ENCODE measurements at places on chromosomes 11 and 22.

DNA sequence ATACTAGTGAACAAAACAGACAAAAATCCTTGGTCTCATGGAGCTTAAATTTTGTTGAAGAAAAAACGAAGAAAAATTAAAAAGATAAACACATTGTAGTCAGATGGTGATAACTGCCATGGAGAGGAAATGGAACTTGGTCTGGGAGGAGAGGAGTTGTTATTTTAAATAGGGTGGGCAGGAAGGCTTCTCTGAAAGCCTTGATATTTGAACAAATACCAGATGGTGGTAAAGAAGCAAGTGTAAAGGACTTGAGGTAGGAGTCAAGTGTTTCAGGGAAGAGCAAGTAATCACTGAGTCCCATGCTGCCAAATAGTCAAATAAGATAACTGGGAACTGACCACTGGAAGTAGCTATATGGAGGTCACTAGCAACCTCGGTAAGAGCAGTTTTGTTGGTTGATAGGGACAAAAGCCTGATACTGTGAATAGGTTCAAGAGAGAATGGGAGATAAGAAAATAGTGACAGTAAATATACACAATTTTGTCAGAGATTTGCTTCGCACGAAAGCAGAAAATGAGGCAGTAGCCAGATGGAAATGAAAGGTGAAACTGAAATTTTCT is 55.1 kb downstream of the SESN3 start:
- DNase-seq: no peak

- no peak for DNase-seq
Observed at GRCh38 chr11:125871391-125872137, 15.9 kb upstream of the HYLS1 start.

- DNase-seq: no peak
Observed at GRCh38 chr22:26436903-26437515, 7.9 kb downstream of the ASPHD2 start.

DNA sequence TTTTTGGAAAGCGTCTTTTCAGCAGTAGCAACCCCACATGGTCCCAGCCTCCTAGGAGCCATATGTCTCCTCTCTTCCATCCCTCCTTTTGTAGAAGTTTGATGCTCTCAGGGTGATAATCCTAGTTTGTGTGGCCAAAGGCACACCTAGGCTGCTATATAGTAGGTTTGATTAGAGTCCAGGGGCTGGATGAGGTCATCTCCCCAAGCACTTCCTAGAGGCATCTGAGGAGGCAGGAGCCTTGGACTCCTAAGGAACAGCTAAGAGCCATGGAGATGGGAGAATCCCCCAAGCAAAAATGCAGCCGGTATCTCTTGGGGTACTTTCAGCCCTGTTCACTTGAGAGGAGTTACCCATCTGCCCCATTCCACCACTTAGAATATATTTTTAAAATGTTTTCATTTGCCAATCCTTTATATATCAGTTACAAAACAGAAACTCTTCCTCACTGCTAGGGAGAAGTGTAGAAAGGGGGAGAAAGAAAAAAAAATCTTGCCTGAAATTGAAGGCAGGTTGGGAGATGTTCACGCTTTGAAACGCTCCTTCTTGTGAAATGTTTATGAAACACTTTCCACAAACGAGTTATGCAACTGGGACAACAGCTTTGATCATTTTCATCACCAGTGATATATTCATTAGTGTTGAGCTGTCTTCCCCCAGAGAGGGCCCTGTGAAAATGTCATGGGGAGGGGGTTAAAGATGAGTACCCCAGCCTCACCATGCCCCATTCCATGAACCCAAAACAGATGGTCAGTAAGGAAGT is 31.9 kb upstream of the TLCD5 start:
- DNase-seq: no peak

GRCh38 chr22:47918276-47918921 is 1155.9 kb downstream of the TBC1D22A start:
- peak; percentile 19 for DNase-seq

DNA sequence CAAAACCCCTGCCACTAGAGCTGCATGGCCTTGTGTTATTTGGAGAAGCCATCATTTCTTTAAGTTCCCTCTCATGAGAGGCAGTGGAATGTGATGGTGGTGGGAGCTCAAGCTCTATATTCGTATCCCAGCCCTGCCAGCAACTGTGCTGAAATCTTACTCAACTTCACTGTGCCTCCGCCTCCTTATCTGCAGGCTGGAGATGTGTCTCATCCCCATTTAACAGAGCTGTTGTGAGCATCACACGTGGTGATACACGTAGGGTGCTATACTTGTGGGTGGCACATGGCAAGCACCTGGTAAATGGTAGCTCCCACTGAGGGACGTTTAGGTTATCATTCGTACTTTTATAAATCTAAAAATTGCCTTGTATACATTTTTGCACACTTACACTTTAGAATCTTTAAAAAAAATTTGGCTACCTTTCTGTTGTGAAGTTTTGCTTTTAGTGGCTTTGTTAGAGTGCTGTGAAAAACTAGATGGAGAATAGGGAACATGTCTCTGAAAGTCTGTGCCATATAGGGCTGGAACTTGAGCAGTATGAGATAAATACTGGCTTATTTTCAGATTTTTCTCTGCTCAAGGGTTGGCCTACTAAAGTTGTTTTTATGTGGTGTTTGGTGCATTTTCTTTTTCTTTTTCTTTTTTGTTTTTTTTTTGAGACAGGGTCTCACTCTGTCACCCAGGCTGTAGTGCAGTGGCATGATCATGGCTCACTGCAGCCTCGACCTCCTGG is 23.2 kb downstream of the TNRC6B start:
- DNase-seq: no peak

- no peak for DNase-seq
Observed at GRCh38 chr11:117300773-117301172, 9.6 kb downstream of the BACE1-AS start.

- DNase-seq: no peak
Observed at GRCh38 chr11:13003736-13004493, 5.2 kb upstream of the RASSF10 start.

- DNase-seq: no peak
Observed at GRCh38 chr11:62004473-62004872, 37.0 kb upstream of the FTH1 start.

- DNase-seq: no peak
Observed at GRCh38 chr11:72123117-72123653, 10.7 kb upstream of the ANAPC15 start.

DNA sequence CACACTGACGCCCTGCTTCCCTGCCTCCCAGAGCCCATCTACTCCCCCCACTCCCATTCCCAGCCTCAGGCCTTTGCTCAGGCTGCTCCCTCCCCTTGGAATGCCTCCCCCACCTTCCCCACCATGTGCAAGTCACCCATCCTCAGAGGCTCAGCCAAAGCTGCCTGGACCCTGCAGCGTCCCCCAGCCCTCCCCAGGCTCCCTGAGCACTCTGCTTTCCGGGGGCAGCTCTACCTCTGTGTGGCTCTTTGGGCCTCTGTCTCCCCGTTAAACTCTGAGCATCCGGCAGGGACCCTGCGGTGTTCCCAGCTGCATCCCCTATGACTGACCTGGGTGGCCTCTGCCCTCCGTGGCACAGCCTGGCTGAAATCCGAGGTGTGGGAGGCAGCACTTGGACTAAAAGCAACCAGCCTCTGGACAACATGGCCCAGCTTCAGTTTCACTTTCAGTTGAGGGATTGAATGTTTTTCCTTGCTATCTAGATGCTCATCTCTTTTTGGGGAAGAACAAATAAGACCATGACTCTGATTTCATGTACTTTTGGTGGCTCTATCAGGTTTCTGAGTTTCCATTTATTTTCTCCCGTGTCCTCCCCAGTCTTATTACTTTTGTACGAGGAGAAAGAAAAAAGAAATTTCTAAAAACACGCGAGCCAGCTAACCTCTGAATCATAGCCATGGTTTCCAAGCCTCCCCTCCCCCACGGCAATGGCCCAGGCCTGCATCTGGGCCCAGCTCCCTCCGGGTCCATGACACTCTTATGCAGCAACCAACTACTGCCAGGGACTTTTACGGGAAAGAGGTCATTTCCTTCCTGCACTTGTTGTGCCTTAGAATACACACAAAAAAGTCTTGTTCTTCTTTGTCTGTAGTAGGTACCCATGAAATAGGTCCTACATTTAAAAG is 3.8 kb downstream of the APOL3 start:
- peak; percentile 51 for DNase-seq

GRCh38 chr11:75383246-75383645 is 16.1 kb upstream of the RPS3 start:
- DNase-seq: peak; percentile 60

DNA sequence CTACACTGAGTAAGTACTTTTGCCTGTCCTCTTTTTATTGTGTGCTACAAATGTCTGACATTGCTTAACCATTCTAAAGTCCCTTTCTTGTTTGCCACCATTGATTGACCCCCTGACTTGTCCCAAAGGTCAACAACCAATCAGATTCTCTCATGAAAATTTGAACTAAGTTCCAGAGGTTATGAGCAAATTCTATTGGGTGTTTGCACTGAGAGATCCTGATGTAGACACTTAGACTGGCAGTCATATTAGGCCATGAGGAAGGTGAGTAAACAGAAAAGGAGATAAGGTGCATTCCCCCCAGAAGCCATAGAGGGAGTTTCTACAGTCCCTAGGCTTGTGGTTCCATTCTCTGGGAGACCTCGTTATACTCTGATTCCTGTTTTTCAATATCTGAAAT is 101.3 kb upstream of the E2F8 start:
- DNase-seq: no peak

GRCh38 chr11:78812513-78813293 is 238.0 kb upstream of the NARS2 start:
- no peak for DNase-seq

GRCh38 chr11:71995726-71996291 is 2.9 kb upstream of the IL18BP start:
- no peak for DNase-seq

- DNase-seq: no peak
Observed at GRCh38 chr11:72631806-72632731, 42.2 kb downstream of the PDE2A start.

GRCh38 chr11:5004424-5005274 is 10.0 kb downstream of the OR51L1 start:
- DNase-seq: no peak

GRCh38 chr11:87290304-87290922 is 252.7 kb downstream of the TMEM135 start:
- DNase-seq: peak; percentile 38

DNA sequence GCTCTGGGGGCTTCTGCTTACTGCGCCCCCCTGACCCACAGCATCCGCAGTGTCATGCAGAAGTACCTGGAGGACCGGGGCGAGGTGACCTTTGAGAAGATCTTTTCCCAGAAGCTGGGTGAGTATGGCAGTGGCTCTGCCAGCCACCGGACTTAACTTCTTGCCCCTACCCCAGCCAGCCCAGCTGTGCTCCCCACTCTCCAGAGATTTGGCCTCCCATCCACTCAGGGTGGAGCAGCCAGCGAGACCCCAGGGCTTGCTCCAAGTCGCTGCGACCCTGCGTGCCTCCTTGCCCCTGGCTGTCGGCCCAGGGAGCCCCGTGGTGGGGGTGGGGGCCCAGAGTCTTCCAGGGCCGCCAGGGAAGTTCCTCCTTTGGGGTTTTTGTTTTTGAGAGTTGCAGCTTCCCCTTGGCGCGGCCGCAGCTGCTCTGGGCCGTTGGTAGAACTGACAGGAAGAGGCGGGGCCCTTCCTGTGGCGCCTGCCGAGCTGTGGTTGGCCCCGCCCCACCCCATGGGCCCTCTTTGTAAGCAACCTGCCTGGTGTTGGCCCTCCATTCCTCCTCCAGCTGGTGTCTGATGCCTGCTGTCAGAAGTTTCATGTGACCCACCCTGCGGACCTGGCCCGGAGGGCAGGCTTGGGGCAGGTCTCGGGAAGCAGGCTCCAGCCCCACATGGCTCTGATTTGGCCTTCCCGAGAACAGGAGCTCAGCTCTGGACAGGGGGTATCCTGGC is 11.1 kb downstream of the GRK2 start:
- DNase-seq: peak; percentile 97

DNA sequence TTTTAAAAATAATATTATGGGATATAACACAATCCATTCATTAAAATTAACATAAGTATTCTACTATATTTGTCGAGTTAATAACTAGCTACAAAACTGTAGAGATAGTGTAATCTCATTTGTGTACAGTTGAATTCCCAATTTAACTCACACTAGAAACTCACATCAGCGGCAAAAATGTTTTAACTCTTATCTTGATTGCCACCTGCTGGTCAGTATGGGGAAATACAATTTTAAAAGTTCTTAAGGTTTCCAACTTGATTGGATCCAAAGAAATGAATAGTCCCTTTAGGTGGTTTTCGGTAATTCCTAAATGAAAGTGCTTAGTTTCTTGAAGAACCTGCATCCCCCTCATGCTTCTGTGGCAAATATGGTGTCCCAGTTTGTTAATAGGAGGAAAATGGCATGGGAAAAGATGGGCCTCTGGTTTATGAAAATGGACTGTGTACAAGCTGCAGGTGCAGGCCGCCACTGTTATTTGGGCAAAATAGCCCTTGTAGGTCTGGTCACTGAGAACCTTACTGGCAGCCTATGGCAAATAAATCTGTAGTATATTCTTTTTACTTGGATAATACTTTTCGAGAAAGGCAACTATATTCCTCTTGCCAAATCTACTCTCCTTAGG is 33.7 kb upstream of the SLC17A6 start:
- no peak for DNase-seq

DNA sequence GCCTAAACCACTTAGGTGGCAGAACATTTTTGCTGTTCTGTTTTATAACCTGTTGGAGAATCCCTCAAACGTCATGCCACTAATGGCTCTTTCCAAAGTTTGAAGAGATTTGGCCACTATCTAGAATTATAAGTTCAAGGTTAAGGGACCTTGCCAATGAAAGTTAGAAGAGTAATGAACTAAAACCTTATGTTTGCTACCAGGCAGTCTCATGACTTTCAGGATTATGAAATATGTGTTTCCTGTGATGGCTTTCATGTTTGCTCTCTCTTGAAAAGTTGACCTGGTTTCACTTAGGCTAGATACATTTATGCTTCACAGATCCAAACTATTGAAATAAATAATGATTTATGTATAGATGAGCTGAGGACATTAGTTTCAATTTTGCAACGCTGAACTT is 340.0 kb downstream of the LRRC4C start:
- no peak for DNase-seq
